ENCODE measurements at places on chromosomes 6 and 20.

DNA sequence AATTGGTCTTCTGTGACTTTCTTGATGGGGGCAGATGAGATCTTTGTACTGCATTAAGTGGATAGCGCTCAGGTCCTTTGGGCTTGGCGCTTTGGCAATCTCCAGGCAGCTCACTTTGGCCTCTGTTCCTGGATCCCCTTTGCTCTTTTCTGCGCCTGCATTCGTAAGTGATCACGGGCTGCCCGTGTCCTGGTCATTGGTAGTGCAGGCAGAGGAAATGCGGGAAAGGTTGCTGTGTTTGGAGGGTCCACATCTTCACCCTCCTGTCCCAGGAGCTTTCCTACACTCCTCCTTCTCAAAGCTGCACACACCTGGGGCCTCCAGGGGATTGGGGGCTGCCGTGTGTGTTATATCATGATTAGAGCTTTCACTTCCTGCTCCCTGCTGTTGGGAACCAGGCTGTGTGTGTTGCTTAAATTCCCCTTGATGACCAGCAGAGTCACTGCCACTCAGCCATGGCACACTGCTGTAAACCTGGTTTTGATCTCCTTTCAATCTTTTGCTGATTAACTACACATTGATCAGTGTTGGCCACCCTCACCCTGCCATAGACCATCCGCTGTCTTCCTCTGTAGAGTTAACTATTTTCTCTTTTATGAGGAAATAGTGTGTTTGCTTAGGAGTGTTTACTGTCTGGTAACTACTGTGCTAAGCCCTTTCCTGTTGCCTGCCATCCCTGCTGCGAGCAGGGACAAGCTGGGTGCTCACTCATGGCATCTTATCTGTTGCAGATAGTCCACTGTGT is 13.0 kb upstream of the SNHG17 start:
- no peak for DNase-seq

DNA sequence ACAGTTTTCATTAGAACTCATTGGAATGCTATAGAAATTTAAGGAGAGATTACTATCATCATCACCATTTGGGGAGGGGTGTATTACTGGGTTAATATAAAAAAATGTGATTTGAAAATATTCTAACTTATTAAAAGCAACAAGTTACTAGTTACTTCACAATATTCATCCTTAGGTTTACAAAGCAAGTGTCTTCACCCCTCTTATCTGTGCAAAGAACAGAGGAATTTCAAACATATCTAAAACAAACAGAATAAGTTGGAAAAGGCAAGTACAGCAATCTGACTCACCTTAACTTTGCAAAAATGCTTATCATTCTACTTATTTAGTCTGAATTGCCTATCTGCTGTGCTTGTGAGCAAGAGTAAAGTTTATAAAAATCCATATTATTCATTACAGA is 32.9 kb downstream of the DCBLD1 start:
- no peak for DNase-seq

- DNase-seq: no peak
These were observed 76.3 kb downstream of the CDK19 start for GRCh38 chr6:110738899-110739365.

- no peak for DNase-seq
These were observed 13.3 kb downstream of the ELOVL5 start for GRCh38 chr6:53335224-53335994.

DNA sequence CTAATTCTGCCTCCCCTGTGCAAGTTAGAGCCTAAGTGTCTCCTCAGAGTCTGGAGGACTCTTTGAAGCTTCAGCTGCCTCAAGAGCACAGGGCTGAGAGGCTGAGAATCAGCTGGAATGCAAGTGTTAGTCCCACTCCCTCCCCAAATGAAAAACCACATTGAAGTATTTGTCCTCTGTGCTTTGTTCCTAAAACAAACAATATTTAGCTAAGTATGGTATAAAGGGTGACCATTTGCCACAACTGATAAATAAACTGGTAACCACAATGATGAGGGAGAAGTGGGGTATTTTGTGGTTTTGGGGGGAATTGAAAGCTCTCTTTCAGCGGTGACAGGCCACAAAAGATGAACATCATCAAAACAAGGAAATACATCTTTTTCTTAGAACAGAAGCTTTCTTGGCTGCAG is 91.7 kb upstream of the HDDC2 start:
- no peak for DNase-seq

DNA sequence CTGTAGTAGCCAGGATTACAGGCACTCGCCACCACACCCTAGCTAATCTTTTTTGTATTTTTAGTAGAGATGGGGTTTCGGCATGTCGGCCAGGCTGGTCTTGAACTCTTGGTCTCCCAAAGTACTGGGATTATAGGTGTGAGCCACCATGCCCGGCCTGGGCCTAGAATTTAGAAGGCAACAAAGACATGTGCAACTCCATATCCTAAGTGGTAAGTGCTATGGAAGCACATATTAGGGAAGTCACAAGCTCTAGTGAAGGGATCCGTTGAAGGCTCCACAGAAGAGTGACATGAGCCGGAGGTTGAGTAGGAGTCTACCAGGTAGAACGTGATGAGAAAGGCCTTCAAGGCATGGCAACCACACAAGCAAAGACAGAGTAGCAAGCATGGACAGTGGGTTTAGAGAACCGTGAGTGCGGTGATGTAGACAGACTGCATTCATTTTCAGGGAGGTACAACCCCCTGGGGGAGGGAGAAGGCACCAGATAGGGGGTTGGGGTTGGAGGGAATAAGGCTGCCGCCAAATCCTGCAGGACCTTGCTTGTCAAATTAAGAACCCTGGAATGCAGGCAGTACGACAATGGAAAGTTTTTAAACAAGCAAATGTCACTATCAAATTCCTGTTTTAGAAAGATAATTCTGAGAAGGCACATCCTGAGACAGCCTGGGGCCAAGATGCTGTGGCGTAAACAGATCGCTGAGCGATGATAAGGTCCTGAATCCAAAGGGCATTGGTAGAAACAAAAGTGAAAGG is 50.2 kb downstream of the ARHGAP18 start:
- peak; percentile 74 for DNase-seq

- no peak for DNase-seq
These were observed 57.0 kb upstream of the EPB41L1 start for GRCh38 chr20:36097337-36098151.

- peak; percentile 77 for DNase-seq
These were observed 85.6 kb downstream of the BFSP1 start for GRCh38 chr20:17445543-17445942.

DNA sequence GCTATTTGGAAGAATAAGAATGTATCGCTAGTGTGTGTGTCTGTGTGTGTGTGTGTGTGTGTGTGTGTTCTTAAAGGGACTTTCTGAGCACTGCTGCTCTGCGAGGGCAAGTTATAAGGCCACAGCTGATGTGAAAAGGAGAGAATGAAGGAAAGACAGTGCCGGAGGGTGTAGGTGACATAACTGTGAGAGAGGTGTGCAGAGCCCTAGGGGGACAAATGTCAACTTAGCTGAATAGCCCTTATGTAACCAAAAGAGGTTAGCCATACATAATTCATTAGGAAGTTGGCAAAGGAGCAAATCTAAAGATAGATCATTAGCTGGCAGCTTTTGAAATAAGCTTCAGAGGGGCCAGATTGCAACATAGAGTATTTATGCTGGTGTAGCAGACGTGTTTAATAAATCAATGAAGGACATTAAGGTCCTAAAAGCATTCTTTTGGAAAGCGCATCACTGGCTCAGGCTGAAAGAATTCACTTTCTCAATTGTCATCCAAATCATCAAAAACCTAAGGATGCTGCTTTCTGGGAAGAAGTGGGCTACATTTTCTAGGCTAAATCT is 81.0 kb downstream of the NDUFAF5 start:
- DNase-seq: peak; percentile 24

- no peak for DNase-seq
These were observed 66.3 kb upstream of the DST start for GRCh38 chr6:56708810-56709597.

- DNase-seq: peak; percentile 55
These were observed 654 bp downstream of the TMEM14C start for GRCh38 chr6:10723567-10723881.

- DNase-seq: no peak
These were observed 65.3 kb downstream of the PSMB1 start for GRCh38 chr6:170487707-170488329.

- no peak for DNase-seq
These were observed 194.8 kb downstream of the COL9A1 start for GRCh38 chr6:70107852-70108629.

GRCh38 chr6:105178110-105178509 is 1.7 kb downstream of the POPDC3 start:
- no peak for DNase-seq

DNA sequence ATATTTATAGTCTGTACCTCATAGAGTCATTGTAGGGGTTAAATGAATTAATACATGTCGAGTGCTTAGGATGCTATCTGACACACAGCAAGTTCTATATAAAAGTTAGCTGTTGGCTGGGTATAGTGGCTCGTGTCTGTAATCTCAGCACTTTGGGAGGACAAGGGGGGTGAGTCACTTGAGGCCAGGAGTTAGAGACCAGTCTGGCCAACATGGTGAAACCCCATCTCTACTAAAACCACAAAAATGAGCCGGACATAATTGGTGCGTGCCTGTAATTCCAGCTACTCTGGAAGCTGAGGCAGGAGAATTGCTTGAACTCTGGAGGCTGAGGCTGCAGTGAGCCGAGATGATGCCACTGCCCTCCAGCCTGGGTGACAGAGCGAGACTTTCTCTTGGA is 222.9 kb downstream of the UBE3D start:
- no peak for DNase-seq

- DNase-seq: no peak
These were observed 43.5 kb downstream of the PERP start for GRCh38 chr6:138063726-138064125.

DNA sequence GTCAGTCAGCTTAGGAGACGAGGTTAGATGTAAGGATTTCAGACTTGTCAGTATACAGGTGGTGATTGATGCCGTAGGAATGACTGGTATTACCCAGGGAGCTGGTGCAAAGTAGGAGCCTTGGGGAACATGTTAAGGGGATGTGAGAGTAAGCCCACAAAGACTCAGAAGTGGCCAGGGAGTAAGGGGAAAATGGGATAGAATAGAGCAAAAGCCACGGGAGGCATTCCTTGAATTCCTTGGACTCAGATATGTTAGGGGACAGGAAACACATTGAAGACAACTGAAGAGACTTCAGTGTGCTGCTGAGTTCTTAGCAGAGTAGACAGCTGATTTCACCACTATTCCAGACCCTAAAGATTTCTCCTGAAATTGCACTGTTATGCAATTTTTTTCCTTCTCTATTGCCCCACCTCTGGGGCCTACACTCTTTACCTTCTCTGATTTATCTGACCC is 1.2 kb upstream of the ACAT2 start:
- DNase-seq: no peak

DNA sequence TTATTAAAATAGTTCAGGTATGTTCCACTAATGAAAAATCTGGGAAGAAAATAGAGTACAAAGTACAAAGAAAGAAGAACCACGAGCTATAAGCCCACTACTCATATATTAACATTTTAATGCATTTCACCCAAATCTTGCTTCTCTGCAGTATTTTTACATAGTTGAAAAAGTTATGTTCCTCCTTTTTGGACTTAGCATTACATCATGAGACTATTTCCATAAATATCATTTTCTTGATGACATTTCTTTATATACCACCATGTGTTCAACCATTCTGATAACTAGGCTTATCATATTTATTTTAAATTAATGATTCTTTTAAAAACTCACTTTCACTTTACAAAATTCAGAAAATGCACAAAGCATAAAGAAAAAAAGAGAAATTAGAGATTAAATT is 3.0 kb downstream of the IPCEF1 start:
- no peak for DNase-seq

GRCh38 chr6:45743028-45743615 is 272.5 kb downstream of the CLIC5 start:
- DNase-seq: no peak

DNA sequence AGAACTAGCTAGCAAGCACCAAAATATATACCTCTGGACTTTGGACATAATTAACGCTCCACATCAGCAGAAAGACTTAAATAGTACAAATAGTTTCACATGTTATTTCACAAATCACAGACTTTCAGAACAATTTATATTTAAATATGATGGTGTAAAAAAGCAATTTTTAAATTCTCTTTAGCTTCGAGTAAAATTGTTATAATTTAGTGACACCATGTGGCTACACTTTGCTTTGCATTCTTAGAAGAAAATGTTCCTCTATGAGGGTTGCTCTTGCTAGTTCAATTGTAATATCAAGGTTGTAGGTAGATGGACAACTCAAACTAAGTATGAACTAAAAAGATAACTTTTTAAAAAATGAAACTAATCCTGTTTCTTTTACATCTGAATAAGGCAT is 69.0 kb downstream of the BTBD9 start:
- no peak for DNase-seq

GRCh38 chr6:170044836-170045562 is 245.9 kb downstream of the DLL1 start:
- no peak for DNase-seq

DNA sequence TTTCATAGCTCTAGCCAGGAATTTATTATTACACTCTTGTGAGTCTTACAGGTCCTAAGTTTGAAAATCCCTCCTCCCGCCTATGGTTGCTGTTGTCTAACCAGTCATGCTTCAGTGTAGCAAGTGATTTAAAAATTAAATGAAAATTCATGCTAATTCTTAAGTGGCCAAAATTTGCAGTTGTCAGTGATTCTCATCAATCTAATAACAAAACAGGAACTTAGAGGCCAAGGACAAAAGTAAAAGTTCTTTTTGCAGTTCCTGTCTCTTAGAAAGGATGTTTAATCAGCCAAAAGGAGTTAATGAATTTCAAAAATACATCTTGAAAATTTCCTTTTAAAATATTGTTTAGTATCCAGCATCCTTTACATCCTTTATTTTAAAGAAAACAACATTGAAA is 36.3 kb downstream of the VTA1 start:
- DNase-seq: no peak

DNA sequence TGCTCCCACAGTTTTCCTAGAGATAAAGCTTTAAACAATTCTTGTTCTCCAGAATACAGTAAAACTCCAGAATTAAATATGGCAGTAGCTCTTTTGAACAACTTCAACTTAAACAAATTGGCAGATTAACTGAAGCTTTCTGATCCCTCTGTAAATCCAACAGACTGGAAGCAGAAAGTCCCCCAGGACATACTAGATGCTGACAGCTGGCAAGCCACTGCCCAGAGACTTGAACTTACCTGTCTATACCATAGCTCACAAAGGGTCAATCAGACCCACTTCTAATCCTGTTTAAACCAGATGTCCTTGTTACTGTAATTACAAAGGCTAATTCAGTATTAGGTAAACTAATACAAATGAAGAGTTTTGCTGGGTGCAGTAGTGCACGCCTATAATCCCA is 12.3 kb downstream of the GPLD1 start:
- no peak for DNase-seq

DNA sequence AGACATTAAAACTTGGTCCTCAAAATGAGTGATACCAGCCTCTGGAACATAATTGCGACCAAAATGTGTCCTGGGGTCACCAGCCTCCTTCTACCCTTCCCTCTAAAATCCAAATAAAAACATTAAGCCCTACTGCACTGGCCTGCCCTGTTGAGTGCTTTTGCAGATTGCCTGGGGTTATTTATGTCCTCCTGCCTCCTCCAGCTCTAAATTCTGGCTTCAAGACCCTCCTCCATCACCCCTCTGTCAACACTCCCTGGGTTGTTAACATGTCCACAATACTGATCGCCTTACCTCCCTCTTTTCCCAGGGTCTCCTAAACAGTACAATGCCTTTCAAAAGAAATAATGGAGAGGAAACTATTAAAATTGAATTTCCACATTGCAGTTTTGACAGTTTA is 327.5 kb downstream of the NRN1 start:
- no peak for DNase-seq

GRCh38 chr20:40815156-40816038 is 126.4 kb upstream of the MAFB start:
- peak; percentile 24 for DNase-seq

- no peak for DNase-seq
These were observed 22.8 kb downstream of the SCML4 start for GRCh38 chr6:107801173-107801886.

Measured in adrenal gland (tissue), 19 donors.